ENCODE measurements at places on chromosomes 11 and 22.

GRCh38 chr22:40128989-40129388 is 48.7 kb upstream of the TNRC6B start:
- no peak for DNase-seq

- DNase-seq, result no peak
Measured at GRCh38 chr11:3853899-3854659, 1.4 kb upstream of the STIM1 start.

DNA sequence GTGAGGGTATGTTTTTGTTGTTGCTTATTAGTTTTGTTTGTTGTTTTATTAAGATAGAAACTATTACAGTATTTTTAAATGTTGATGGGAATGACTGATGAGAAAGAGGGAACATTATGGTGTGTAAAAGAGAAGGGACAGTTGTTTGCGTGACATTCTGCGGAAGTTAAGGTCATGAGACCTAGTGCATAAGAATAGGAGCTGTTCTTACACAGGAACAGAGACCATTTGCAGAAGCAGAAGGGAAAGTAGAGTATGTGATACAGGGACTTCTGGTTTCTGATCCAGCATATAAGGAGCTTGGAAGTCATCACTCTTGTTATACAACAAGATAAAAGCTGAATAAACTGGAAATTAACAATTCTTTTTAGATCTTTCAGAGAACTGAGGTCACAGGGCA is 299.2 kb upstream of the API5 start:
- no peak for DNase-seq

- peak; percentile 16 for DNase-seq
Measured at GRCh38 chr22:43228330-43228729, 41.4 kb upstream of the TTLL12 start.

DNA sequence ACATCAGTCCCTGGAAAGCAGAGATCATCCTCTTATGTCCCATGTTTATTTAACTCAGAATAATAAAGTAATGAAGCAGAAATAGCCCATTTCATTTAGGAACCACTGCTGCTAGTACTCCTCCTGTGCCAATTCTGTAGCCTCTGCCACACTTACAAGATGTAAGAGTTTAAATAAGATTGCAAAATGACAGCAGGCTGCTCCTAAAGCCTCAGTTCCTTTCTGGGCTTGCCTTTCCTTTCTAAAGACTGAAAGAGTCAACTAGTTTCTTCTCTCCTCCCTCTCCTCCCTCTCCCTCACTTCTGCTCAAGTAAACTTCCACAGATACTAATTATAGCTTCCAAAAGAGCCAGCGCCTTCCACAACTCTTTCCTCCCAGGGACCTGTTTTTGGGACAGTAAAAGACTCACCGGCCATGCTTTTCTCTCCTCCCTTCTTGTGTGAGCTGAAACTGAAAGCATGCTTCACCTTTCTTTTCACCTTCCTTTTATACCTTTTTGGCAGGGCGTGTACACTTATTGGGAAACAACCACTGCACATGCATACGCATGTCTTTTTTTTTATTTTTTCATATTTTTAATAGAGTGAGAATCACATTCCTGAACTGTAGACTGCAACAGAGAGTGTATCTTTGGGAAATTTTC is 26.1 kb upstream of the CARD16 start:
- no peak for DNase-seq

- DNase-seq, result peak; percentile 77
Measured at GRCh38 chr22:45678961-45679912, 7.6 kb downstream of the ATXN10 start.

All from fibroblast of skin of right biceps (primary cell).